ENCODE measurements at places on chromosomes 2 and 18.
A peak's percentile ranks its signal among the peaks of the same experiment; 100 is the strongest.

DNA sequence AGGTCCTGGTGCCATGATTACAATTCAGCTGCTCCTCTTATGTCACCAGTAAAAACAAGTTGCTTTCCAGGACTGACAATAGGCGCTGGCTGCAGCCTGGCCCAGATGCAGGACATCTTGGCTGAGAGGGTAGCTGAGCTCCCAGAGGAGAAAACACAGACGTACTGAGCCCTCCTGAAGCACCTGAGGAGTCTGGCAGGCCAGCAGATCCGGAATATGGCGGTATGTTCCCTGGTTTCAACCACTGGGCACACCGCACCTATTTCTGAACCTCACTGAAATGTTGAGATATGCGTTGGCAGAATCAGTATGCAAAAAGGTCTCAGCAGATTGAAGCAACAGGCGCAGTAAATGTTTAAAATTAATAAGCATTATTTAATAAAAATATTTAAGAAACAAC lies 73.1 kb upstream of the BZW1 start:
- DNase-seq = no peak

- no peak for DNase-seq
Observed at GRCh38 chr2:20578895-20579825, 71.7 kb downstream of the HS1BP3 start.

- DNase-seq = no peak
Observed at GRCh38 chr2:209091056-209091455, 332.8 kb upstream of the MAP2 start.

DNA sequence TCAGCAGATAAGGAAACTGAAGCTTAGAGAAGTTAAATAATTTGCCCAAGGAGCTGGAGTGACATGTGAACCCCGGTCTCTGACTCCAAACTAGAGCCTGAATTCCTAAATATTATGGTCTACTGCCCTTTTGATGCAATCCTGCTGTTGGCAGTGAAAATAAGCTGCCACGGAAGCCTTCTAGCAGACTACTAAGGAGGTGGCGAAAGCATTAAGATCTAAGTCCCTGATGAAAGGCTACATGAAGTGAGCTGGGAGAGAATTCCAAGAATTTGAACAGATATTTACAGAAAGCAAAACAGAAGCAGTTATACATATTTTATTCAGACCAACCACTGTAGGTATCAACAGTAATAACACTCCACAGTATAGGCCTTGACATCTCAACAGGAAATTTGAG lies 28.1 kb downstream of the TRMT61B start:
- no peak for DNase-seq

DNA sequence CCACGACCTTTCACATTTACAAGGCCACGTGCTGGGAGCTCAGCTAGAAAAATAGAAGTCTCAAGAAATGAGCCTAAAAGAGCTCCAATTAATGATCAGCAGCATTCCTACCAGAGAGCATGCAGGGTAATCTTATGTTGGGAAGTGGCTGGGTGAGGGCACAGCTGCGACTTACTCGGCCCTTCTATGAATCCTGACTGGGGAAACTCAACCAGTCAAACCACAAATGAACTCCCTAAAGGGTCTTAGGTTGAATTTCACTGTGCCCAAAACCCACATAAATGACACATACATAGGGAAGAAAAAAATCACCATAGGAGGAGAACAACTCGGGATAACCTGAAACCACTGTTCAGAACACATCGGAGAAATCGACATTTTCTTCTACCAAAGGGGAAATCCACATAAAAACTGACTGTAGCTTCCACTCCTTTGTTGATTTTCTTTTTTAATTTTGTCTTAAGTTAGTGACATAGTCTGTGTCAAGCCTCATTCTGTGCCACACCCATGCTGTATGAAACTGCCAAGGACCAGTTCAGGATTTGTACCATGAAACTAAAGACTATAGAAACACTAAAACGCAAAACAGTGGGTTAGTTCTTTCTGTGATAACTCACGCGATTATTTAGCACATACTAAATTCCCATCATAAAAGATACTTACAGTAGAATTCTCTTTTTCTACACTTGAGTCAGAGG lies 54.7 kb downstream of the UXS1 start:
- no peak for DNase-seq

GRCh38 chr2:24559473-24560113 lies 68.5 kb downstream of the NCOA1 start:
- DNase-seq = no peak

DNA sequence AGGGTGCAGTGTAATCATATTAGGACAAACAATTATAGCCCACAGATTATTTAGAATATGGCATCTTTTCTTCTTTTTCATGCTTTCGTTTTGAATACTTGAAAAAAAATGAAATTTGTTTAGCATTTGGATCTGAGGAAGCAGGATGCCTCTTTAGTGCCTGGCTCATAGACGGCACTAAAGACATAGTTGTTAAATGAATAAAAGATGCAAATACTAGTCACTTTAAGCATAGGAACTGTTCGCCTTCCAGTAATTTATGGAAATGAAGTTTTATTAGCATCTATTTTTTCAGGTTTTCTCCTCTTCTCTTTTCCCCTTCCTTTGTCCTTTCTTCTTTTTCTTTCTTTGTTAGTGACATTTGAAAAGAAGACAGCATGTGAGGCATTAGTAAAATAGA lies 80.4 kb downstream of the CHST9 start:
- DNase-seq = no peak

DNA sequence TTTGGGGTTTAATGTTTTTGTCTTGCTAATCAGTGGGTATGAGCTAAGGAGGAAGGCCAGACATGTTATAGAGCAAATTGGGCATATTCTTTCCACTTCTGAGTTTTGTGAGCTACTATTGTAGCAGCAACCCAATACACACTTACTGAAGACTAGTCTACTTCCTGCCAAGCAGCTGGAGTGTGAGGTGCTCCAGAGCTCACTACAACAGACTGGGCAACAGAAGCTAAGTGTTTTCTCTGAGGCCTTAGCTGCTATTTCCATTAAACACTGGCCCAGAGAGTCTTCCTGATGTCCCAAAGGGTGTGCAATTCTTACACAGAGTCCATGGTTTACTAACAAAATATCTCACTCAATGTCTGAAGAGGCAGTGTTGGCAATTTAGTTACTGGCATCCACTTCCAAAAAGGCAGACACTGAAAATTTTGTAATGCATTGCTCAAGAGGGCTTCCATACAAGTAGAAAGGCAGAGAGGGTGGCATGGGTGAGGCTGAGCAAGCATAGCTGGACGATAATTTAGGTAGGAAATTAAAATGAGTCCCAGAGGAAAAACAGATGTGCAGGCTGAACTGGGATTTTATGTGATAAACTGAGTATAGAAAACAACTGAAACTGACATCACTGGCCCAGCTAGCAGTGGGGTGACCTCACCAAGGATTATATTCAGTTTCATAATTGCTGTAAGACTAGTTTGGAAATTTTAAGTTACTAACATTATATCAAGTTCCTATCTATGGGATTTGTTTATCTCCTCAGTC lies 68.6 kb downstream of the ZC3H6 start:
- no peak for DNase-seq

GRCh38 chr2:105143467-105144151 lies 97.9 kb upstream of the GPR45 start:
- peak; percentile 10 for DNase-seq

DNA sequence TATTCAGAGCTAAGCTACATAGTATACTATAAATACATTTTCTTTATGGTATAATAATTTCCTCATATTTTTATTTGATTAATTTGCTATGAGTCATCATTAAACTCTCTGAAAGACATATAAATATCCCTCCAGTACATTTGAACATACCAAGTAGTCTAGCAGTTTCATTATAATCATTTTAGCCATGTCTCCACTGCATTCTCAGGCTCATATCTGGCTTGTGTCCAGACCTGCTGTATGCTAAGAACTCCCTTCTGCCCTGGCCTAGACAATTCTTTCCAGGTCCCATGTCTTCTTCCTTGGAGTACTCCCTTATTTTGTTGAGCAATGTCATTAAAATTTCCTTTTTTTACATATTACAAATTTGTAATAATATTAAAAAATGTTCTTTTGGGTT lies 16.6 kb upstream of the DYNC1I2 start:
- no peak for DNase-seq

DNA sequence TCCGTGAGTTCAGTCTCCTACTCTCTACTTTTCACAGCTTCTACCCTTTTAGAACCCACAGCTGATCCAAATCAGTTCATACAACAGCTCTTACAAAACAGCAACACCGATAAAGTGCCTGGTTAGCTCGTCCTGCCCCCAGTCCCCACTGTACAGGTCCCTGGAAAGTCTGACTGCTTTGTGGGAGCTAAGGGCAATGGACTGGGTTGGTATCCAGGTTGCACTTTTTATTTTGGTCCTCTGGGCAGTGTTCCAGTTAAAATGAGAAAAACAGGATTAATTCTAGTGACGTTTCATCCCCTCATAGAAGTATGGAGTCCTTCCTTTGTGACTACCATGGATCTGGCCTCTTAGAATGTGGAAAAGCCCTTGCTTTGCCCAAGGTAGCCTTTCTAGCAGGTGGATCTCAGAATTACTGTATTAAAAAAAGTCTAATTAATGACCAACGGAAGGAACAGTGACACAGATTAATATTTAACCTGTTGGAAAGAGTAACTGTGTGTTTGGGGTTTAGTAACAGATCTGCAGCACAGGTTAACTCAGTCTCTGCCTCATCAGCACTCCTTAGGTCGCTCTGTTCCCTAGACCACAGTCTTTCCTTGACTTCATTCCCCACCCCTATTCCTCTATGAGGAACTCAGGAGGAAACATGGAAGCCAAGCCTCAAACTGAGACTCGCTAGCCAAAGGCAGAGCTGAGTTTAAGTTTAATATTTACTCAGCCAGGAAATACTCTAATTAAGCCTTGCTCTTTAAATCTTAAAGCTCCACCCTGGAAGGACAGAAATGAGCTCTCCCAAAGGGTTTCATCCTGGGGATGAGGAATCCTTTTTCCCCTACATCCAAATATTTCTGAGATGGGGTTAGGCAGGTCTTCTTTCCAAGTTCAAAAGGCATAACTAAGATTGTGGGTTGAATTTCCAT lies 52.8 kb upstream of the ITGA6 start:
- DNase-seq = no peak

GRCh38 chr18:8801263-8801901 lies 96.0 kb downstream of the MTCL1 start:
- DNase-seq = no peak

- DNase-seq = no peak
Observed at GRCh38 chr2:38070438-38070837, 5.5 kb downstream of the CYP1B1 start.

- no peak for DNase-seq
Observed at GRCh38 chr2:3704692-3705091, 1.3 kb downstream of the DCDC2C start.

- DNase-seq = no peak
Observed at GRCh38 chr18:75128051-75128605, 80.8 kb downstream of the PTGR3 start.

DNA sequence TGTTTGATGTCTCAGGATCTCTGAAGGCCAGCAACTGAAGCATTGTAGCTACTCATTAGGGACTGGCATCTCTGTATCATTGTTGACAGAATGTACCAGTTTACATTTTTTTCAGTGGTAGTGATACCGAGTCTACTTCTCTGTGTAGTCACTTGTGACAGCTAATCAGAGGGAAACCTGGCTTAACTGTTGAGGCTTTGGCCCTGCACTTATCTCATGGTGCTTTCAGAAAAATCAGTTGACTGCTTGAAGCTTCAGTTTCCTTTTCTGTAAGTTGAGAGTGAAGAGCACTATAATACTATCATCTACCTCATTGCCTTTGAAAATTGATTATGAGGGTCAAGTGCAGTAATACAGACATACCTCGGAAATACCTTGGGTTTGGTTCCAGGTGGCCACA lies 90.0 kb downstream of the COMMD1 start:
- no peak for DNase-seq

- DNase-seq = no peak
Observed at GRCh38 chr18:8471372-8471771, 137.9 kb upstream of the RAB12 start.

GRCh38 chr2:162261032-162261945 lies 18.0 kb upstream of the FAP start:
- no peak for DNase-seq

DNA sequence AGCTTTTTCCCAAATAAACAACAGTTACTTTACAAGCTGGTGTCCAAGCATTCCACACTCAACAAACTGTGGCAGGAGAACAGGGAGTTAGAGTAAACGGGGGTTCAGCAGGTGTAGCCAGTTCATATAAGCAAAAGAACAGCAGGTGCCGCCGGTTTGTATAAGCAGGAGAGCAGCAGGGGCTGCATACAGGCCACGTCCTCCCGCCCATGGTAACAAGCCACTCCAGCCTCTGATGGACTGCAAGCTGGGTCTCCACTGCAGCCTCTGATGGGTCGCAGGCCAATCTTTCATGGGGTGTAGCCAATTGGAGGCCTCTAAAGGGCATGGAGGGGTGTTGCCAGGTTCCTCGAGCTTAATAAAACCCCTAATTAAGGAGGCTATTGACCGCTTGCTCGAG lies 189.3 kb downstream of the ANKRD30B start:
- no peak for DNase-seq

DNA sequence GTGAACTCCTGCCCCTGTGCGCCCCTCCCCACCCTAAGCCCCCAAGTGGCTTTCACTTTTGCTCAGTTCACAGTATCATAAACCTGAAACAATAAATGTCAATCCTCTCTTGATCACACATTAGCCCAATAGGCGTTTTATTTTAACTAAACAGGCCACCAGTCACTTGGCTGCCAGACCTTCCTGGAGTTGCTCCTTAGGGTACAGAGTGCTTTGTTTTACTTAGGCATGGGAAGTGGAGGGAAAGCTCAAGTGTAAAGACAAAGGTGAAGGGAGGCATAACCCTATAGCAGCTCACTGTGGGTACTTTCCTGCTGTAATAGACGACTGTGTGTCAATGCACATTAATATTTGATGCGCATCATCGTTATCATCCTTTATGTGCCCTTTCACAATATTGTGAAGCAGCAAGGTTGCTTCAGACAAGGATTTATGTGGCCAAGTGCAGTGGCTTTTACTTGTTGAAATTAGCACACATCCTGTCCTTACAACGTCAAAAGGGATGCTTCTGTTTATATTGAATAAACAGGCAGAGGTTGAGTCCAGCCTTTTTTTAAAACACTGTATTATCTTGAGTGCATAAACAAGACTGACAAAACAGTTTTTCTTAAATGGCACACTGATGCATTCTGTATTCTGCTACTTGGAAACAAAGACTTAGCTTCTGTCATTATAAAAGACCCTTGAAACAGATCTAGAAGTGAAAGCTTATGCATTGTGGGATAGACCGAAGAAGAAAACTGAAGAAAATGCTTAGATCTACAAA lies 168.5 kb downstream of the TMEFF2 start:
- no peak for DNase-seq

- DNase-seq = no peak
Observed at GRCh38 chr2:190655113-190655512, 6.2 kb downstream of the NAB1 start.

- DNase-seq = no peak
Observed at GRCh38 chr2:190119257-190119656, 56.7 kb upstream of the MSTN start.

All from stimulated activated CD4-positive, alpha-beta T cell treated with anti-CD3 and anti-CD28 coated beads, TNF-alpha, amount 100 ng/mL, for 4 hours (primary cell).